ENCODE measurements at places on chromosomes 6 and 20.

DNA sequence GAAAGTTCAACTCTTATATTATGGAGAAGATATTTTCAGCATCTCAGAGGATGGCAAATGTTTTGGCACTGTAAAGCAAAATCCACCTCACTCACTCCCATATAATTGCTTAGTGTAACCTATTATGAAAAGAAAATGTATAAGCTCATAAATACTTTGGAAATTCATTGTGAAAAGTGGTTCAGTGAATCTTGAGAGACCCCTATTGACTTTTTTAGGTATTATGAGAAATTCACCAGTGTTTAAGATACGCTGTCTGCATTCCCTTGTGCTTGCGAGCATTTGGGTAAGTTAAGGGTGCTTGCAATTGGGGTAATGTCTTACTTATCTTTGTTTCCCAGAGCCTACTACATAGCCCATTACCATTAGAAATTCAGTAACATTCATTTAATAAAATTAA lies 66.3 kb upstream of the BMP5 start:
- DNase-seq, result no peak

GRCh38 chr6:157187182-157188083 lies 135.9 kb downstream of the TMEM242 start:
- DNase-seq, result no peak

GRCh38 chr6:31723980-31724691 lies 963 bp downstream of the MPIG6B start:
- DNase-seq, result no peak

- DNase-seq, result no peak
Measured at GRCh38 chr20:49656304-49656703, 57.4 kb downstream of the B4GALT5 start.

DNA sequence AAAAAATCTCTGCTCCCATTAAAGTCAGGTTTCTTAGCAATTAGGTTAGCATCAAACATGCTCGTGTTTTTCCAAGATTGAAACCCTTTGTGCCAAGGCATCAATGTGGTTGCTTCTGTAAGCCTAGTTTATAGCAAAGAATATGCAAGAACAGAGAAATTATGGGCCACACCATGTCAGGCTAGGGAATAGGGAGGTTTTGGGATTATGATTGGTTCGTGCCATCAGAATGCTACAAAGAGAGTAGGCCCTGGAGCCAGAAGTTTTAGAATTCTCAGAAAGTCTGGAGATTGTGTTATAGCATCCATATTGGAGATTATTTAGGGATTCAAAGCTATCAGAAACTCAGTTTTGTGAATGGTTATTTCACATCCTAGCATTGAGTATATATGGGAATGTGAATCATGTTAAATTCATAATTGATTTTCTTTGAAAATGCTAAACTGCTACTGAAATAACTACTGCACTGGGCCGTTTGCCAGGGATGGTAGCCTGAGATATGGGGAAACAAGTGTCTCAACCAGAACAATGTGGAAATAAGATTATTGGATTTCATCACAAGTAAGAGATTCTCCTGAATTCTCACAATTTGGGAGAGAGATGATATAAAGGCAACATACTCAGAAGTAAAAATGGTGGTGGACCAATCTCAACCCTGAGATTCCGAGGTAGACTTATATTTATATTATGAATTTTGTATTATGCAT lies 45.3 kb downstream of the ZNF292 start:
- peak; percentile 8 for DNase-seq

DNA sequence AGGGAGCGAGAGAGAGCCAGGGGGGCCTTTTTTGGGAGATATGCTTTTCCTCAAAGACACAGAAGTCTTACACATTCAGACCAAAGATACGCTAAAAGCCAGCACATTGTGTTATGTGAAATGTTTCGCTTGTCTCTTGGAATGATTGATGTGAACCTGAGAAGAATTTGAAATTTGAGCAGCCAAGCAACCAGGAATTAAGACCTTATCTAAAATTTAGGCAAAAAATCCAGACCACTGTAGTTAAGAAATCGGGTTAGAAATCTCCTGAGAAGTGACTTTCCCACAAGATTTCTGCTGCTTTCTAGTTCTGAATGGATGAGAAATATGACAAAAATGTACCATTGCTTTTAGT lies 223.2 kb upstream of the GMDS start:
- DNase-seq, result no peak

DNA sequence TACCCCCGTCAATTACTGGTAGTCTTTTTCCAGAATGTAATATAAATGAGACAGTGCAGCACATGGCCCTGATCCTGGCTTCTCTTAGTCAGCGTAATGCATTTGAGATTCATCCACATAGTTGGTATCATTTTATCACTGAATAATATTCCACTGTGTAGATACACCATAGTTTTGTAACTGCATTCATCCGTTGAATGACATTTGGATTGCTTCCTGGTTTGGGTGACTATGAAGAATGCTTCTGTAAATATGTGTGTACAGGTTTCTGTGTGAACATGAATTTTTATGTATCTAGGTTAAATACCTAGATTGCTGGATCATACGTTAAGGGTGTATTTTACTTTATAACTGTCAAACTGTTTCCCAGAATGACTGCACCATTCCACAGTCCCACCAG lies 62.6 kb upstream of the STMND1 start:
- no peak for DNase-seq

GRCh38 chr20:60822699-60823607 lies 429.1 kb upstream of the CDH4 start:
- DNase-seq, result no peak

GRCh38 chr6:91626911-91627310 lies 1040.0 kb upstream of the MAP3K7 start:
- DNase-seq, result no peak

- no peak for DNase-seq
Measured at GRCh38 chr20:20503777-20504530, 136.1 kb downstream of the INSM1 start.

GRCh38 chr20:1861347-1861976 lies 33.7 kb upstream of the SIRPA start:
- DNase-seq, result no peak

GRCh38 chr6:17935188-17936149 lies 52.0 kb downstream of the KIF13A start:
- DNase-seq, result no peak

- no peak for DNase-seq
Measured at GRCh38 chr6:42704937-42705374, 17.4 kb downstream of the PRPH2 start.

GRCh38 chr6:31354864-31355582 lies 2.0 kb downstream of the HLA-B start:
- no peak for DNase-seq

- peak; percentile 38 for DNase-seq
Measured at GRCh38 chr6:108222504-108222903, 38.3 kb downstream of the SNX3 start.

GRCh38 chr20:8335495-8336195 lies 203.6 kb downstream of the PLCB1 start:
- DNase-seq, result no peak

- no peak for DNase-seq
Measured at GRCh38 chr6:139355172-139355571, 19.3 kb downstream of the CITED2 start.

DNA sequence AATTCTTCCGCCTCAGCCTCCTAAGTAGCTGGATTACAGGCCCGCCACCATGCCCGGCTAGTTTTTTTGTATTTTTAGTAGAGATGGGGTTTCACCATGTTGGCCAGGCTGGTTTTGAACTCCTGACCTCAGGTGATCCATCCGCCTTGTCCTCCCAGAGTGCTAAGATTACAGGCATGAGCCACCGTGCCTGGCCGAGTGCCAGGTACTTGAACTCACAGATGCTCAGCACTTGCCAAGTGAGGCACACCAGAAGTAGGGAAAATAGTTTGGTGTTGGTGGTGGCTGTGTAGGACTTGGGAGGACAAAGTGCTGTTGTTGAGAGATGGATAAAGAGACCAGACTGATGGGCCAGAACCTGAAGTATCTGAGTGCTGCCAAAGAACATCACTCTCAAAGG lies 40.0 kb upstream of the MBOAT1 start:
- no peak for DNase-seq

DNA sequence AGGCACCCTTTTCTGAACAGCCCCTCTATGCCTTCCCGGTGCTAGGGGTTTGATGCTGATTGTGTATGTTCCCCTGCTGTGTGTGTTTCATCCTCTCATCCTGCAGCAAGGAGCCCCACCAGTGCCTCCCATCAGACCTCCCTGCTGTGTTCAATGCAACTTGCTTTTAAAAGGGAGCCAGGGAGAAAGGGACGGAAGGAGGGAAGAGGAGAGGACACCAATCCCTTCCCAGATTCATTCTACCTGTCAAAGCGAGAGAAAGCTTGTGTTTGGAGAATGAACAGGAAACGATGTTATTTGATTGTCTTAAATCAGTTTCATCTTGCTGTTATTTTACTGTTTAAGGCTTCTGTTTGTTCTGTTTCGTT lies 259.2 kb downstream of the ADGB start:
- no peak for DNase-seq

GRCh38 chr6:133131621-133132465 lies 109.3 kb upstream of the EYA4 start:
- DNase-seq, result no peak

DNA sequence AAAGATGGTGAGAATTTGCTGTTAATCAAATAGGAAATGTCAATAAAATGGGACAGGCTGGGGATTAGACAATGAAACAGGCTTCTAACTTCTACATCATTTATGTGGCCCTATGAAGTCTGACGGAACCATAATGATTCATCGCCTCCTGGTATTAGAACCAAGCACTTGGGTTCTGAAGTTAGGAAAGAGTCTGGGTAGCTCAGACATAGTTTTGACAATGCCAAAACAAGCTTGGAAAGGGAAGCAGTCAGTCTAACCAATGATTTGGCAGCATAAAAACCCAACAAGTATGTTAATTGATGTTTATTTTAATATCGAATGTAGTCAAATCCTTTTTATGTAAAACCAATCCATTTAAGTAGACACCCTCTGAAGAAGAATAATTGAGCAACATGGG lies 160.8 kb upstream of the RSPO3 start:
- no peak for DNase-seq

- DNase-seq, result no peak
Measured at GRCh38 chr20:32168184-32168910, 39.2 kb downstream of the PLAGL2 start.
